ENCODE measurements at places on chromosomes 11 and 22.

- DNase-seq = peak; percentile 62
These were observed 13.2 kb downstream of the OTUB1 start for GRCh38 chr11:63999349-64000025.

- DNase-seq = no peak
These were observed 80.1 kb upstream of the E2F8 start for GRCh38 chr11:19320827-19321226.

- DNase-seq = no peak
These were observed 81.9 kb downstream of the UVRAG start for GRCh38 chr11:75896843-75897419.

DNA sequence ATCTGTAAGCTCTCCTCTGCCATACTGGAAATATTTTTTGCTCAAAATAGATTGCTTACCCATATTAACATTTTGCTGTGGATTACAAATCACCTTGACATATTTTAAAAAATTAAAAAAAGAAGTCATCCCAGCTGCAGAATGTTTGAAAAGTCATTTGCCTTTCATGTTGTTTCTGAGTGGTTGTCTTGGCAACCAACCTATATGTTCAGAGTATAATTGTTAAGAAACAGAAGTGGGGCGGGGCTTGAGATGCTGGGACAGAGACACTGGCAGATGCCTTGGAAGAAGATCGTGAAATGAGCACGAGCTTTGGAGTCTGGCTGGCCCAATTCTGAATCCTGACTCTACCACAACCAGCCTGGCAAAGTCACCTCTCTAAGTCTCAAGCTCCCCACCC, 348.2 kb downstream of the LARGE1 start:
- DNase-seq = no peak

DNA sequence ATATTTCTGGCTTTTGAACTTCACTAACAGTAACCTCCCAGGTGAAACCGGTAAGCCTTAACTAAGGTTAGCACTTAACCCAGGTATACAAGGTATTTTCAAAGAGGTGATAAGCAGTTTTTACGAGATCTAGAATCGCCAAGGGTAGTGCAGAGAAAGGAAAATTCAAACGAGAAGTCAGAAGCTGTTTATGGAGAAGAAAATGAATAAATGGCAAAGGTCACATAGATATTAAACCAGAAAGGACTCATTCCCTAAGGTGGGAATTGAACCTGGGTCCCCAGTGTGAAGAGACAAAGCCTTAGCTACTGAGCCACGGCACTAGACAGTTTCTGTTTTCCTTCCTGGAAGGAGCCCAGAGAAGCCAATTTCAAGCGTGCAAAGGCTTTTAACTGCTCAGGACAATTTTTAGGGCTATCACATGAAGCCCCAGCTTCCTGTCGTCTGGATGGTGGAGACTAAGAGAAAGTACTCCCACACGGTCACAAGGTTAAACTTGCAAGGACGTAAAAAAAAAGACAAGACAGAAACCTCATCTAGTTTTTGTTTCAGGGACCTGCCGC, 5.7 kb upstream of the C1QTNF6 start:
- DNase-seq = peak; percentile 24

- DNase-seq = no peak
These were observed 1.2 kb downstream of the MAP4K2 start for GRCh38 chr11:64801561-64802369.

GRCh38 chr22:19802894-19803735, 42.5 kb downstream of the TBX1 start:
- DNase-seq = no peak

DNA sequence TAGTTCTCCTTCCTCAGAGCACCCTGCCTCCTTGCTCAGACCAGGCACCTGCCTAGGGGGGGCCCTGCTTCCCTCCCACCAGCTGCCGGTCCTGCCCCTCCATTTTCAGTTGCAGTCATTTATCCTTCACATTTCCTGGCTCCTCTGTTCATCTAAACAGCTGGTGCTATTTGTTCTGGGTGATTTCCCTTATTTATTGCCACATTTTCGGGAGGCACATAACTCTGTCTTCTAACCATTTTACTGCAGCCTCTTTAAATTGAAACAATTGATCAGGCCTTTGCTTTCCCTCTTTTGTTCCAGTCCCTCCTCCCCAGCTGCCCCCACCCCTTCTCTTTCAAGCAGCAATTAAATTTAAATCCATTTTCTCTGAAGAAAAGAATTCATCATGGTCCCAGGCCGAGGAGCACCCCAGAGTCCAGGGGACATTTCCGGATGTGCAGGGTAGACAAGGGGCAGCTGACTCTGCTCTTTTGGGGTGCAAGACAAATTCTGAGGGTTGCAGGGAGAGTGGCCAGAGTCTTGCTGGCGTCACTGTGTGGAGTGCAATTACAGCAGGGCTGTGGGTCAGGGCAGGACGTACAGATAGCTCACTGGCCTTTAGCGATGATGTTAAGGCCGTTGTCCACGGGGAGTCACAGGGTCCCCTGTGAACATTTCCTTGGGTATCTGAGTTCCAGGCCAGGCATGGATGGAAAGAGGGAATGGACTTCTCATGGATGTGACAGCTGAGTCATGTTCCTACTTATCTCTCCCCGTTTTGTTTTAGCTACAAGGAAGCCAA, 476.4 kb downstream of the TBC1D22A start:
- DNase-seq = no peak

GRCh38 chr22:44225091-44225689, 44.5 kb downstream of the PARVG start:
- no peak for DNase-seq

DNA sequence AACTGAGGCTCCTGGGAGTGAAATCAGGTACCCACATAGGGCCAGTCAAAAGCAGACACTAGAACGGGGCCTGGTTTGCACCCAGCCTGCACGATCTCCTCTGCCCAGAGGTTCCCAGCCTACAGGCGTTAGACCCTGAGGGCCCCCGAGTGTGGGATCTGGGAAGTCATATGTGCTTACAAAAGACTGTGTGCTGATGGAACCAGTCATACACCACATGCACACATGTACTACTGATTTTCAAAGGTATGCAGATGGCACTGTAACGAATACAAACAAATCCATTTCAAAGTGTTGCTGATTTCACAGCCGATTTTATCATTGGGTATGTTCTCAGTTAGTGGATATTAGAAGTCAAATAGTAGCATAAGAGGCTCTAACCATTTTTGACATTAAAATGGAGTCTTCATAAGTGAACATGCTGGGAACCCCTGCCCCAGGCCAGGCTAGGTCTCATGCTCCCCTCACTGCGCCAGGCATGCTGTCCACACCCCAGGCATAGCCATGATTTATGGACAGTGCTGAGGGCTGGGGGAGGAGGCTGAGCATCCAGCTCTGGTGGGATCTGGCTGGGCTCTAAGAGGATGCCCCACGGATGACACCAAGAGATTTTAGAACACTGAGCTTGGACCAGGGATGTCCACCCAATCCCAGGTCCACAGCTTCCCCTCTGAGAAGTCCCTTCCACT, 38.6 kb upstream of the LRRC32 start:
- DNase-seq = no peak

DNA sequence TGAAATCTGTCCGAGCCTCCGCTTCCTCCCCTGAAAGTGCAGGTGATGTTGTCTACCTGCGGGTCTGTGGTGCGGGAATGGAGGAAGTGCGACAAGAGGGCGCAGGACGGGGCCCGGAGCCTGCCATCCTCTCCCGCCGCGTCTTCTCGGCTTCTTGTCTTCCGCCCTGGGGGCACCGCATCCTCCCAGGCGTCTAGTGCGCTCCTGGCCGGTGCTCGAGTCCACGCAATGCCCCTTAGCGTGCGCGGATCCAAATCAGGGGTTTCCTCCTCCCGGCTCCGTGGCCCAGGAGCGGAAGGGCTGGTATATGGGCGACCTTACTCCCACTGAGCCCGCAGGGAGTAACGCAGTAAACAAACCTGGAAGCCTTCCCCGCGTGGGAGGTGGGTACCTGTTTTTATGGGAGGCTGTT, 405 bp downstream of the SFI1 start:
- DNase-seq = peak; percentile 43

GRCh38 chr11:74248469-74248868, 63.0 kb downstream of the P4HA3 start:
- DNase-seq = no peak

- no peak for DNase-seq
These were observed 44.6 kb downstream of the APLP2 start for GRCh38 chr11:130114281-130114680.

DNA sequence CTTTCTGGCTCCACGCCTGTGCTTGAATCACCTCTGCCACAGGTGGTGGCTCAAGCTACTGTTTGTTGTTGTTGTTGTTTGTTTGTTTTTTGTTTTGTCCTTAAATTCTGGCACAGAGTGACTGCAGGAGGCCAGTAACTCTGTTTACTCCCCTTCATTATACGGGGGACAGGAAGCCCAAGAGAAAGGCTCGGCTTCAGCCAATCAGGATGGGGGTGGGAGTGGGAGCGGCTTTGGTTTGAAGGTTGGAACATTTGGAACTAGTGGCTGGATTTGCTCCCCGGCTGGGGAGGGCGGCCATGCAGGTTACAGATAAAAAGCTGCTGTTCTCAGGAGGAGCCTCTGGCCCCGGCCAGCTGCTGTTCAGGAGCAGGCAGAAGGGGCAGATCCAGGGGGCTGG, 19.7 kb upstream of the CABP2 start:
- DNase-seq = no peak

DNA sequence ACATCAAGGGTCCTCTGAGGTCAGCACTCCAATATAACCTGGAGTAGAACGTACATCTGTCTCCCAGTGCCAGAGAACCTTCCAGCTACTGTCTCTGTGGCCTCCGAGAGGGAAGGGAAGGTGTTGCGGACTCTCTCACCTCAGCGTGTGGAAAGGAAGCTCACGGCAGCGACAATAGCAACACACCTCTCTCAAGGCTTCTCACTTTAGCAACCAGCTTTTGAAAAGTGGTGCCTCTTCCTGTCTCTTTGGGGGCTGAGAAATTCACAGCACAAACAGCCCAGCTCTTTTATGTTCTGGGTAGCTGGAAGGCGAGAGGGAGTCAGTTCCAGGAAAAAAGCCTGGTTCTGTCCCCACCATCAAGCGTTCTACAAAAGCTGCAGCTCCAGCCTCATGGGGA, 156.9 kb upstream of the TBCEL start:
- DNase-seq = no peak

GRCh38 chr22:36541831-36542411, 13.0 kb upstream of the EIF3D start:
- peak; percentile 46 for DNase-seq

- DNase-seq = no peak
These were observed 177.3 kb downstream of the ADAMTS15 start for GRCh38 chr11:130625578-130626306.

- no peak for DNase-seq
These were observed 60.6 kb downstream of the DGCR2 start for GRCh38 chr22:19061471-19062138.
